Activated T-cell treated with anti-CD3 and anti-CD28 coated beads, Interleukin-2, amount 50 U/mL, for 24 hours (primary cell): ENCODE measurements at places on chromosomes 13 and 19.

DNA sequence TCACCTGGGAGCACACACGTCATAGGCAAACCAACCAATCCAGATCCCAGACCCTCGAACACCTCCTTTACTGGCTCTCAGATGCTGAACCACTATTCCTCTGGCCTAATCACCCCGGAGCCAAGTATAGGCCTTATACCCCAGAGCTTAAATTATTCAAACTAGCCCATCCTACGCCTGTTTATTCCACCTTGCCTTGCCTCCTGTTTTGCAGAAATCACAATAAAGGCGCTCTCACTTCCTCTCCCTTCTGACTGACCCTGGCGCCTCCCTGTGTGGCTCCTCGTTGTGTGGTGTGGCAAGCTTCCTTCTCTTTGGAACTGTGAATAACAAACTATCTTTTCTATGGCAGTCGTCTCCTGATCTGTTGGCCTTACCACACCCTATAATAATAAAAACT, 354.9 kb downstream of the ENOX1 start:
- DNase-seq, result no peak

DNA sequence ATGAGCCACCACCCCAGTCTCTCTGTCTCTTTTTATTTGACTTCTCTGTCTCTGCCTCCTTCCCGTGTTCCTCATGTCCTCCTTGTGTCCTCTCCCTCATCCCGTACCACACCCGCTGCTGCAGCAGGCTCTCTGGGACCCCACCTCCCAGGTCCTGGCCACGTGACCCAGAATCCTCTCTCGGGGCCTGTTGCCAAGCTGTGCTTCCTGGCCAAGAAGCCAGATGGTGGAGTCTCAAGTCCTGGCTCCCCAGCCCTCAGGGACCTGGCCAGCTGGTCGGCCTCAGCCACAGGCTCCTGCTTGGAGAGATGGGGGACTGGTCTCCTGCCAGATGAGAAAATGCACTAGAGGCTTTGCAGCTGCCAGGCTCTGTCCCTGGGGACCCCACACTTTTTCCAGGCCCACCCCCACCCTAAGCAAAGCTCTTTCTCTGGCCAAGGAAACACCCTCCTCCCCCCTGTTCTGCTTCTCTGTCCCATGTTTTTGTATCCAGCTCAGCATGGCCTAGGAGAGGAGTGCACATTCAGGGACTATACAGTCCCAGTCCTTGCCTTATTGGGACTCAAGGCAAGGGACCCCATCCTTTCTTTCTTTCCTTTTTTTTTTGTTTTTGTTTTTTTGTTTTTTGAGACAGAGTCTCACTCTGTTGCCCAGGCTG, 34.3 kb upstream of the SHKBP1 start:
- no peak for DNase-seq

DNA sequence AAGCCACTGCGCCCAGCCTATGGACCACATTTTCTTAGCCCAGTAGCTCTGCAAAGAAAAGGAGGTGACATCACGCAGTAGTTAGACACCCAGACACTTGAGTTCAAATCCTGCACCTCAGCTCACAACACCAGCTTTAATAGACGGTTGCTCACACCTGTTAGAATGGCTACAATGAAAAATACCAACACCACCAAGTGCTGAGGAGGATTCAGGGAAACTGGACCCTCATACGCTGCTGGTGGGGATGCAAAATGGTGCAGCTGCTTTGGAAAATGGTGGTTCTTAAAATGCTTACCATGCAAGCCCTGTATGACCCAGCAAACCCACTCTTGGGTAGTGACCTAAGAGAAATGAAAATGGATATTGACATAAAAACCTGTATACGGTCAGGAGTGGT, 11.7 kb upstream of the DOCK6 start:
- DNase-seq, result no peak

- peak; percentile 71 for DNase-seq
Observed at GRCh38 chr19:4352701-4353121, 9.3 kb downstream of the MPND start.

DNA sequence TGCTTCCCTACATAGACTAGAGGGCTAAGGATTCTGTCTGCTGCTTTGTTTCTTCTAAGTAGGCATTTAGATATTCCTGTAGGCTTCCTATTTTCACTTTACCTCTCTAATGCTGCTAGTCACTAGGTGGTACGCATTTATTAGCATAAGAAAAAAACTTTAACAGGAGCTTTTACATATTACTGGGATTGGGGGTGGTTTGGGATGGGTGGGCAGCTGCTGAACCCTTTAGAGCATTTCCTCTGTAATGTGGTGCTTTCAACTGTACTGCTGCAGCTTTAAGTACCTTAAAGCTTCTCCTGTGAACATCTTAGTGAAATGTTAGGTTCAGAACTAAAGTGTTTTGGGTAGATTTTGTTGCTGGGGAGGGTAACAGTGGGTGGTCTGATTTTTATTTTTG, 92.6 kb downstream of the ZNF486 start:
- DNase-seq, result no peak

- no peak for DNase-seq
Observed at GRCh38 chr13:28387740-28388501, 107.0 kb downstream of the FLT1 start.

- no peak for DNase-seq
Observed at GRCh38 chr13:74886502-74886901, 595.5 kb downstream of the TBC1D4 start.

GRCh38 chr19:2176337-2176994, 12.7 kb downstream of the DOT1L start:
- no peak for DNase-seq

- no peak for DNase-seq
Observed at GRCh38 chr19:46674416-46675178, 13.6 kb upstream of the DACT3 start.

- DNase-seq, result no peak
Observed at GRCh38 chr13:30746791-30747190, 11.4 kb downstream of the ALOX5AP start.

- no peak for DNase-seq
Observed at GRCh38 chr19:2549701-2550191, 73.8 kb downstream of the GADD45B start.

DNA sequence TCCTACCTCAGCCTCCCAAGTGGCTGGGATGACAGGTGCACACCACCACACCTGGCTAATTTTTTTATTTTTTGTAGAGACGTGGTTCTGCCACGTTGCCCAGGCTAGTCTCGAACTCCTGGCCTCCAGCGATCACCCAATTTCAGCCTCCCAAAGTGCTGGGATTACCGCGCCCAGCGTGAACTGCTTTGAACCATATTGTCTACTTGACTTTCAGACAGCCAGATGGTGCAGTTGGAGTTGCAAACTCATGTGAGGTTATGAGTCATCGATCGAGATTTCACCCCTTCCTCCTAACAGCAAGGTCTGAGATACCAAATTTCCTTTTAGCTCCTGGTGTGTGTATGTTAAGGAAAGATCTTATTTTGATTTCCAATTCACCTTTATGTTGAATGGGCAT, 2.7 kb downstream of the SLC27A1 start:
- DNase-seq, result no peak

GRCh38 chr13:92829930-92830329, 396.7 kb upstream of the GPC6 start:
- no peak for DNase-seq

GRCh38 chr13:46367617-46368327, 19.3 kb downstream of the RUBCNL start:
- no peak for DNase-seq

GRCh38 chr13:42798118-42798517, 16.7 kb downstream of the FAM216B start:
- DNase-seq, result no peak

GRCh38 chr13:33757713-33758112, 60.2 kb upstream of the RFC3 start:
- DNase-seq, result no peak

GRCh38 chr19:35671818-35672217, 5.5 kb downstream of the UPK1A start:
- no peak for DNase-seq

DNA sequence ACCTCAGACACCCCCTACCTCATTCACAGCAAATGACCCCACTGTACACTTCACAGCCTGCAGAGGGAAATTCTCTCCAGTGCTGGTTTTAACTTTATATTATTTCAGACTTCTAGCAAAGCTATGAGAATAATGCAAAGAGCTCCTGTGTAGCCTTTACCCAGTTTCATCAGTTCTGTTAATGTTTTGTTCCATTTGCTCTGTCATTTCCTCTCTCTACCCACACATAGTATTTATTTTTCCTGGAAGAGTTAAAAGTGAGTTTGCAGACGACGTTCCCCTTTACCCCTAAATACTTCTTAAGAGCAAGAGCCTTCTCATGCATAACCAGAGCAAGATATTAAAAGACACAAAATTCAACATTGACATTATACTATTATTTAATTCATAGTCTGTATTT, 49.9 kb upstream of the ADGRE1 start:
- DNase-seq, result no peak

DNA sequence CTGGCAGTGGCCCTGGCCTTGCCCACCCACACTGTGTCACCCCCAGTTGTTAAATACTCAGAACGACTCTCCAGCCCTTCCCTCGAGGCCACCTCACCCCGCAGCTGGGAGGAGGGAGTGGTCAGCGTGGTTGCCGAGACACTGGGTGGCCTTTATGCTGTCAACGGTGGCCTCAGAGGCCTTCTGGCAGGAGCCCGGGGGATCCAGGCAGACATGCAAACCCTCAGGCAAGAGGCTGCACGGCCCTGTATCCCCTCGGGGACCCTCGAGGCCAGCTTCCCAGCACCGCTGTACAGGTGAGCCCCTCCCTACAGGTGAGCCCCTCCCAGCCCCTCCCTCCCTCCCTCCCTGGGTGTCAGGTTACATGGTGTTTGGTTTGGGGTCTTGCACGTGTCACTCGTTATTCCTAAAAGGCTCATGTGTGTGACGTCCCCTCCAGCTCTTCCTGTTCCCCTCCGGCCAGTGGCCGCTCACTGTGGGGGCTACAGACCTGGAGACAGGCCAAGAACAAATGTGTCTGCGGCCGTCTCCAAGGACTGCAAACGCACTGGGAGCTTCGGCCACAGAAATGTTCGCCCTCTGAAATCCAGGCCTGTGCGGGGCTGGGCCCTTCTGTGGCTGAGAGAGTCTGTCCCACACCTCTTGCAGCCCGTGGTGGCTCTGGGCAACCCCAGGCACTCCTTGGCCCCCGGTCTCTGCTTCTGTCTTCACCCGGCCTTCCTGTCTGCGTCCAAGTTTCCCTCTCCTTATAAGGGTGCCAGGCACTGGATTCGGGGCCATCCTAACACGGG, at the start of gene TEKTIP1:
TEKTIP1 (plus strand) TSS at position 210 of the 791 bp plus-strand sequence; CDS start at position 214, 4 bp downstream.
- DNase-seq, result no peak

DNA sequence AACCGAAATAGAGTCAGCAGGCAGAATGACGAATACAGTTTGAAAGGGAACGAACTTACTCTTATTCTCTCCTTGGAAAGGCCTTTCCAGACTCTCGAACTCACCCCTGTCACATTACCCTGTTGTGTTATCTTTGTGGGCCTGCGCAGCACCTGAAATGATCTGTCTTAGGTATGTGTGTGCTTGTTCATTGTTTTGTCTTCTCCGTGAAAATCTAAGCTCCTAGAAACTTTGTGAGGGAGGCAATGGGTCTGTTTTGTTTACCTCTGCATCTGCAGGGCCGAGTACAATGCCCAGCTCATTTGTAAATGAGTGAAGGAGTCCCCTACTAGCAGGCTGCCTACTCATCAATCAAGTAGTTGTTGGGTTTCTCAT, 19.6 kb downstream of the HMGB1 start:
- DNase-seq, result no peak

- DNase-seq, result no peak
Observed at GRCh38 chr13:74751739-74752138, 617.5 kb upstream of the KLF12 start.

DNA sequence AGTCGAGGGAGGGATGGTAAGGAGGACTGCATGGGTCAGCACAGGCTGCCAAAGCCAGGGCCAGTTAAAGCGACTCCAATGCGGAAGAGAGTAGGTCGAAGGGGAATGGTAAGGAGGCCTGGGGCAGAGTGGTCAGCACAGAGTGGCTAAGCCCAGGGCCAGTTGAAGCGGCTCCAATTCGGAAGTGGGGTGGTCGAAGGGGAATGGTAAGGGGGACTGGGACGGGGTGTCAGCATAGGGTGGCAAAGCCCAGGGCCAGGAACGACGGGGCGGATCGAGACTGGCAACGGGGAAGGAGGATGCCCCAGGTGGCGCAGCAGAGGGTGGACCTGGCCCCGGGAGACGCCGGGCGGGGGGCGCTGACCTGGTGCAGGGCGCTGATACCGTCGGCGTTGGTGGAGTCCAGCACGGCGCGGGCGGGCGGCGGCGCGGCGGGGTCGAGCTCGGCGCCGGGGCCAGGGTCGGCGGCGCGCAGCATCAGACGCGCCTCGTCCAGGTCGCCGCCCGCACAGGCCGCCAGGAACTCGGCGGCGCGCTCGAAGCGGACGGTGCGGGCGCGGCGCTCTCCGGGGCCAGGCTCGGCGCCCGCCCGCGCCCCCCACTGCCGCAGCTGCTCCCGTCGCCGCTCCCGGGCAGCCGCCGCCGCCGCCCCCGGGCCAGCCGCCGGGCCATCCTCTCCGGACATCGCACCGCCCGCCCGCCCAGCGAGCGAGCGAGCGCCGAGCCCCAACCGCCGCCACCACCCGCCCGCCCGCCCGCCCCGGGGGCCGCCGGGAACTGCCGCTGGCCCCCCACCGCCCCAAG, at the start of gene PPP1R12C:
PPP1R12C (minus strand) TSS at position 779 of the 804 bp plus-strand sequence; CDS start at position 685, 94 bp downstream.
- peak; percentile 44 for DNase-seq

DNA sequence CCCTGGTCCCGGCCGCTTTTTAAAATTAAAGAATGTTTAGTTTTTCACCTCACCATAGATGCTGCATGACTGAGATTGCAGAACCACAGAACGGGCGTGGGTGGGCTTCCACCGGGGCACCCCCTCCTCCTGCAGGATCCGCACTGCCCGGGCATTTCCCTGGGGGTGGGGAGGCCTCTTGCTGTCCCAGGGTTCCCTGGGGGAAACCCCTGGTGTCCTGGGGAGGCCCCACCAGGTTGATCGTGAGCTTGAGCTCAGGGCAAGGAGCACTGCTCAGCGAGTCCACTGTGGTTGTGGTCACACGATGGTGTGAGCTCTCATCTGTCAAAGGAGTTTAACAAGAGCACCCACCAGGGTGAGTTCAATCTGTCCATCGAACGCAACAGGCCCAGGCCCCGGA, 11.4 kb upstream of the TCF3 start:
- peak; percentile 60 for DNase-seq

DNA sequence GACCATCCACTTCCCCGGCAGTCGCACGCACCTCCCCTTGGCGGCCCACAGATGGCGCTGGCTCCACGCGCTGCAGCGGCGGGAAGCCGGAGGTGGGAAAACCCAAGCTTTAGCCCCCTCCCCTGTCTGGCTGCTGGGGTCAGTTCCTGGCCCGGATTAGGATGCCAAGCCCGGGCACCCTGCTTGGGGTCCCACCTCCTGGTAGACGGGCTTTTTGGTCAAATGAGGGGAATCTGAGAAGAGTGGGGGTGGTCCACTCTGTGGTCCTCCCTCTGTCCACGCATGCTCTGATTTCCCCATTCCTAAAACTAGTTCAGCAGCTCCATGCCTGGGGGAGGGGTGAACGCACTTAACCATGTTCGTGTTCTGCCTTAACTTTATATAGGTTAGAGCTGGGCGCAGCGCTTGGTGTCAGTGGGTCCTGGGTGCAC, 8.1 kb upstream of the ADGRE2 start:
- no peak for DNase-seq

GRCh38 chr19:38891771-38892170, 7.6 kb downstream of the SIRT2 start:
- DNase-seq, result no peak
